ENCODE measurements at places on chromosomes 2 and 18.
A peak's percentile ranks its signal among the peaks of the same experiment; 100 is the strongest.

DNA sequence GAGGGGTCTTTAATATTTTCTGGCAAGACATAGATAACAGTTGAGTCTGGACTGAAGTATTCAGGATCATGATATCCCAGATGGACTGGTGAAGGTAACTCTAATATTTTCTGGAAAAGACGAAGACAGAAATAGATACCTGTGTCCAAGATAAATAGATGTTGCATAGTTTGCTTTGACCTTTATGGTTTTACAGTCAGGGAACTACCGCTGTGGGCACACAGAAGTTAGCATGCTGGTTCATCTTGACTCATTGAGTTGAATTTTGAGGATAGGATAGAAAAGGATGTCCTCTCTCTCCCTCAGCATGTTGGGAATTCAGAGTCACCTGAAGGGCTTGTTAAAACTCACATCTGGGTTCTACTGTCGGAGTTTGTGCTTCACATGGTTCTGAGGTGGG, 20.8 kb downstream of the KCNE4 start:
- DNase-seq, result no peak

- DNase-seq, result no peak
Measured at GRCh38 chr2:108982259-108982679, 6.8 kb downstream of the EDAR start.

- DNase-seq, result no peak
Measured at GRCh38 chr2:120403676-120404075, 57.7 kb downstream of the INHBB start.

GRCh38 chr2:234496835-234497593, at the start of gene ARL4C:
Gene ARL4C, minus strand, starts transcription at chr2:234497081. Its CDS starts 495 bp downstream, at chr2:234496586.
- peak; percentile 87 for DNase-seq

- no peak for DNase-seq
Measured at GRCh38 chr18:42100911-42101310, 145.9 kb downstream of the PIK3C3 start.

DNA sequence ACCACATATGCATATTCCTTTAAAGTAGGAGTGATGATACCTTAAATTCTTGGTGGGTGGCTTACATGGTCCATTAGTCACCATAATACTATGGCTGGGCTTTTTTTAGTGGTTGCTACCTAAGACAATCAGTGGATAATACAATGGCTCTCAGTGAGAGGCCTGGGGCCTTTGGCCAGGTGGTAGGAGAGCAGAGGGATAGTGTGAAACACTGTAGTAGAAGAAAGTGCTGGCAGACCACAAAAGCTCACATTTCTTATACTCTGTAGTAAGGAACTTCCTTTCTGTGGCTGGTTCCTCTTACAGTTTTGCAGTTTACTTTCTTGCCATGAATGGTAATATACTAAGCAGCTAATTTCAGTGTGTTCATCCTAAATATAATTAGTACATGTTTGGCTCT, 583.5 kb downstream of the XIRP2 start:
- no peak for DNase-seq

DNA sequence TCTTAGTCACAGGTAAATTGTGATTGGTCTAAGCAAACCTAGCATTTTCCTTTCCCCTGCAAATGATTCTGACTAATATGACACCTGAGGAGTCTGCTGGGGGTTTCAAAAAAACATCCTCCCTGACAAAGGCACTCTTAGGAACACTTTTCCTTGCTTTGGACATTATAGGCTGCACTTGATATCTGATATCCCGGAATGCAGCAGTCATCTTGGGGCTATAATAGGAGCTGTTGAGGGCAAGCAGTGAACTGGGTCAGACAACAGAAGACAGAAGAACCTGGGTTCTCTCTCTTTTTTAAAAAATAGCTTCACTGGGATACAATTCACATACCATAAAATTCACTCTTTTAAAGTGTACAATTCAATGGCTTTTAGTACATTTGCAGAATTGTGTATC, 229.3 kb downstream of the RAB3GAP1 start:
- no peak for DNase-seq

- DNase-seq, result no peak
Measured at GRCh38 chr2:150677551-150677950, 190.1 kb upstream of the RND3 start.

GRCh38 chr2:17918789-17919188, 40.3 kb downstream of the KCNS3 start:
- DNase-seq, result no peak

DNA sequence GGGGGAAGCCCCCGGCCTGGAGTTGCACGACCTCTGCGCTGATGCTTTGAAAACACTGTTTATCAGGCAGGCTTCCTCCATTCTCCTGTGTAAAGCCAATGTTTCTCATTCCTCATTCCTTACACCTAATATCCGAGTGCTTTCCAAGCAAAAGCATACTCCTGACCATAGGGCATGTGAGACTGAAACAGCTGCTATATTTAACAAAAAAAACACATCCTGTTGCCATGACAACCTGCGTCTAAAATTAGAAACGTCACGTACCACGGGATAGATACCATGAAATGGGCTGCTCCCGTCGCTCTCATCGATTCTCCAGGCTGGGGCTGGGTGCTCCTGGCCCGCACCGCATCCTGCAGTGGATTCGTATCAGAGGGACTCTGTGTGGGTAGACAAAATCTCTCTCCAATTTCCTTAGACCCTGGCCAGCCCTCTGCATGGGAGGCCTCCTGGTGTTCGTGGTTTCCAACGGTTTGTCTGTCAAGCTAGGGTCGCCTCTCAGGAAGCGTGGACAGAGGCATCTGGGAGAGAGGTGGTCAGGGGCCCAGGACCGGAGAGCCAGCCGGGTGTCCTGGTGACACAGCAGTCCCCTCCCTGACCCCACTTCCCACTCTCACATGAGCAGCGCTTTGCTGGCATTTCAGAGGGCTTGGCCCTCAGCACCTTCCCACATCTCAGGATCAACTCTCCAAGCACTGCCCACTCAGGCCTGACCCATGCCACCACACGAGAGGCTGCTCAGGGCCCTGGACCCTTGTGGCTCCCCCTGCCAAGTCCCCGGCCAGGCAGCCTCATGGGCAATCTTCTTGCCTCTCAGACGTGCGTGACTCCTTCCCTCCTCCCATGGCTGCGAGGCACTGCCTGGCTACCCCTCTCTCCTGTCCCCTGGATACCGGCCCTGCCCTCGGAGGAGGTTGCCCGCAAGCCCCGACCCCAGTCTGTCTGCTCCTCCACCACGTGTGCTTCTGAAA, 268.1 kb downstream of the NDUFA10 start:
- DNase-seq, result no peak
